Effector memory CD4-positive, alpha-beta T cell (primary cell): ENCODE measurements at places on chromosomes 12 and 14.

GRCh38 chr12:49697808-49698207 is 9.4 kb downstream of the FMNL3 start:
- no peak for DNase-seq
- peaks cover 13% of the 10 kb centered on the region for H3K4me1 ChIP-seq
- no peak overlapping the region for H3K27ac ChIP-seq
- no peaks in the 10 kb centered on the region for H3K27me3 ChIP-seq

GRCh38 chr12:12533238-12533829 is 29.3 kb downstream of the DUSP16 start:
- no peaks in the 10 kb centered on the region for H3K36me3 ChIP-seq
- H3K27ac ChIP-seq: peak overlapping the region; percentile 51
- no peak overlapping the region for H3K4me3 ChIP-seq

GRCh38 chr12:105428793-105429395 is 98.4 kb downstream of the C12orf75 start:
- no peak overlapping the region for H3K4me3 ChIP-seq
- no peak for DNase-seq
- no peaks in the 10 kb centered on the region for H3K27me3 ChIP-seq
- no peaks in the 10 kb centered on the region for H3K36me3 ChIP-seq

DNA sequence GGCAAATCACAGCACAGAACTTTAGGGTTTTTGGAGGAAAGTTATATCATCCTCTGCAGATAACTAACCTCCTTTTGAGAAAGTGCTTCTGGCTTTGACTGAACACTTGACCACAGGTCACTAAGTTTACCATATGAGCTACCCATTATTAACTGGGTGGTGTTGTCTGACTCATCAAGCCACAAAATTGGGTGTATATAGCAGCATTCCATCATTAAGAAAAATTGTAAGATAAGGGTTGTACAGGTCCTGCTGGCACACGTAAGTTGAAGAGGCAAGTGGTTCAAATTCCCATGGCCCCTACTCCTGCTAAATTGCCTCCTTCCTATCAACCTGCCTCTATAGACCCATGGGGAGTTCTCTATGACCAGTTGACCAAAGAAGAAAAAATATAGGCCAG is 39.5 kb downstream of the L2HGDH start:
- no peak overlapping the region for H3K4me3 ChIP-seq
- no peaks in the 10 kb centered on the region for H3K27me3 ChIP-seq
- no peak for DNase-seq
- H3K36me3 ChIP-seq: no peaks in the 10 kb centered on the region

DNA sequence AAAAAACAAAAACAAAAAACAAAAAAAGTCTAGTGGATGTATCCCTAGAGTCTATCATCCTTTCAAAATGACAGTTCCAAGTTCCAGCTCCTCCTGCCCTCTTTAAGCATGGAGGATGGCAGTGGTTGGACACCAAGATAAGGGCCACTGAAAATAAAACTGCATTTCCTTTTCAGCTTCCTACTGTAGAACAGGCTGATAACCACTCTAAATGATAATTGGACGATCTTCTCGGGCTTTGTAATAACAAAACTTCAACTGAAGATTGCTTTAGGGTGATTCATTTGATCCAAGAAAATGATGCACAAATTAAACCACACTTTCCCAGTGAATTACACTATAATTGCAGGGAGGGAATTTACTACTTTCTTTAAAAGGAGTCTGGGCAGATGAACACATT is 42.2 kb upstream of the CRACR2A start:
- no peak overlapping the region for H3K4me3 ChIP-seq
- H3K4me1 ChIP-seq: no peaks in the 10 kb centered on the region
- H3K27ac ChIP-seq: no peak overlapping the region
- no peaks in the 10 kb centered on the region for H3K27me3 ChIP-seq
- no peaks in the 10 kb centered on the region for H3K36me3 ChIP-seq

DNA sequence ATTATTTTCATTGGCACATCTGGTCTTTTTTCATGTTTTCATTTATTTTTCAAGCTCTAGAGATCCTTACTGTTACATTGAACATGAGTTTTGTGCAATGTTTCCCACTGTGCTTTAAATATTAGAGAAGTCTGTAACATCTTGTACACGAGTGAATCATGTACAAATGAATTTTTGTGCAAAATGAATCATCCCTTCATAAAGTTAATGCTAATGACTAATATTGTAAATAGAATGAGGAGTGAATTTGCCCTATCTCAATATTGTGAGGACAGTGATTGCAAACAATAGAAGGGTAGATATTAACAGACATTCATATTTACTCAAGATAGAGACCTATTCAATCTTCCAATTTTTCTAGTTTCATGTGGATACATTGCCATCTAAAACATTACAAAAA is 463.3 kb upstream of the FOXG1 start:
- H3K36me3 ChIP-seq: no peaks in the 10 kb centered on the region
- no peaks in the 10 kb centered on the region for H3K27me3 ChIP-seq
- no peak for DNase-seq
- no peak overlapping the region for H3K27ac ChIP-seq
- H3K4me3 ChIP-seq: no peak overlapping the region
- H3K4me1 ChIP-seq: no peaks in the 10 kb centered on the region

DNA sequence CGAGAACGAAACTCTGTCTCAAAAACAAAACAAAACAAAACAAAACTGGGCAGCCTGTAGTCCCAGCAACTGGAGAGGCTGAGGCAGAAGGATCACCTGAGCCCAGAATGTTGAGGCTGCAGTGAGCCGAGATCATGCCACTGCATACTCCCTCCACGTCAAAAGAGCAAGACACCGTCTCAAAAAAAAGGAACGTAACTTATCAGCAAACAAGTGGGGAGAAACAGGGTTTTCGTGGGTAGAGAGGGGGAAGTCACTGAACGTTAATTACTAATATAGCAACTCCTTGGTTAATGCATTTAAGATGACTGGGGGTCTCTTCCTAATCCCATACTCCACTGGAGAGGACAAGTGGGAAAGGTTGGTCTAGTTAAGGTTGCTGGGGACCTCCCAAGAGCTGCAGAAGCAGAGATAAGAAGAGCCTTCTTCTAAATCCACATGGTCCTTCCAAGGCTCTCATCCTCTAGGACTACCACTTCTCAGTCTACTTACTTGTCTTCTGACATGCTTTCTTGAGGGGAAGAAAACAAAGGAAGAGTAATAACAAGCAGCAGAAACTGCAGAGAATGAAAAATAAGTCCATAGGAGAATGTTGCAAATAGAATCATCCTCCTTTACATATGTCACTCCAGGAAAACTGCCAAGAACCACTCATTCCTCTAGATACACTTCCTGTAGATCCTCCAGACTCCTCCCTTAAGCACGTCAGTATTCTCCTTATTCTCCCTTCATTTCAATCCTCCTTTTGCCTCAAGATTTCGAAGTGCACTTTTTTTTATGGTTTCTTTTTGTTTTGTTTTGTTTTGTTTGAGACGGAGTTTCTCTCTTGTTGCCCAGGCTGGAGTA is 5.8 kb downstream of the NUMB start:
- H3K4me1 ChIP-seq: peaks cover 3% of the 10 kb centered on the region
- H3K27ac ChIP-seq: no peak overlapping the region
- no peak for DNase-seq
- H3K4me3 ChIP-seq: no peak overlapping the region
- no peaks in the 10 kb centered on the region for H3K36me3 ChIP-seq
- no peaks in the 10 kb centered on the region for H3K27me3 ChIP-seq

GRCh38 chr12:97556302-97556779 is 93.7 kb downstream of the RMST start:
- no peaks in the 10 kb centered on the region for H3K27me3 ChIP-seq
- DNase-seq: no peak
- H3K4me3 ChIP-seq: no peak overlapping the region
- no peaks in the 10 kb centered on the region for H3K36me3 ChIP-seq
- no peaks in the 10 kb centered on the region for H3K4me1 ChIP-seq

GRCh38 chr12:123599310-123599709 is 2.6 kb upstream of the DDX55 start:
- H3K4me3 ChIP-seq: no peak overlapping the region
- DNase-seq: no peak

DNA sequence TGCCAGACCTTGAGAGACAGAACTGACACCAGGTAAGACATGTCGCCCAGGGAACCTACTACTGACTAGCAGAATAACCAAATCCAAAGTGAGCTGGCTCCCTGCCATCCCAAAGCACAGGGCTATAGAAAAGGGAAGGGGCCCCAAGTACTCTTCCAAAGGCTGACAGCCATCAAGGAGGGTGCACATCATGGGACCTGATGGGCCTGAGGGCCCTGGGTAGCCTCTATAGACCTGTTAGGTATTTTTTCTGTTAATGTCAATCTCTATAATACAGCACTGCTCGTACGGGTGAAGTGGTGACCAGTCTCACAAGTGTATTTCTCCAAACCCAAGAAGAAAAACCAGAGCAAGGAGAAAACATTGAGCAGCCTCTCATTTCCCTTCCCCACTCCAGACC is 171.6 kb downstream of the ITPR2 start:
- H3K27me3 ChIP-seq: no peaks in the 10 kb centered on the region
- H3K4me1 ChIP-seq: no peaks in the 10 kb centered on the region
- peaks cover 31% of the 10 kb centered on the region for H3K36me3 ChIP-seq
- no peak for DNase-seq
- H3K4me3 ChIP-seq: no peak overlapping the region

- H3K27me3 ChIP-seq: no peaks in the 10 kb centered on the region
- H3K4me1 ChIP-seq: no peaks in the 10 kb centered on the region
- no peak within 1 kb of the TSS for H3K4me3 ChIP-seq
- H3K36me3 ChIP-seq: no peaks in the 10 kb centered on the region
- H3K27ac ChIP-seq: no peak within 1 kb of the TSS
Observed at GRCh38 chr12:52813885-52814709, at the start of gene KRT4. Gene KRT4 (minus strand): TSS chr12:52814116. CDS start chr12:52814058, 58 bp downstream.

- peaks cover 13% of the 10 kb centered on the region for H3K36me3 ChIP-seq
- no peak overlapping the region for H3K4me3 ChIP-seq
- H3K4me1 ChIP-seq: no peaks in the 10 kb centered on the region
- no peak overlapping the region for H3K27ac ChIP-seq
Observed at GRCh38 chr14:103705504-103706284, 9.6 kb downstream of the XRCC3 start.

GRCh38 chr12:67413577-67413976 is 144.4 kb downstream of the CAND1 start:
- H3K36me3 ChIP-seq: no peaks in the 10 kb centered on the region
- no peak for DNase-seq
- H3K27ac ChIP-seq: no peak overlapping the region
- no peaks in the 10 kb centered on the region for H3K27me3 ChIP-seq
- no peaks in the 10 kb centered on the region for H3K4me1 ChIP-seq
- no peak overlapping the region for H3K4me3 ChIP-seq

DNA sequence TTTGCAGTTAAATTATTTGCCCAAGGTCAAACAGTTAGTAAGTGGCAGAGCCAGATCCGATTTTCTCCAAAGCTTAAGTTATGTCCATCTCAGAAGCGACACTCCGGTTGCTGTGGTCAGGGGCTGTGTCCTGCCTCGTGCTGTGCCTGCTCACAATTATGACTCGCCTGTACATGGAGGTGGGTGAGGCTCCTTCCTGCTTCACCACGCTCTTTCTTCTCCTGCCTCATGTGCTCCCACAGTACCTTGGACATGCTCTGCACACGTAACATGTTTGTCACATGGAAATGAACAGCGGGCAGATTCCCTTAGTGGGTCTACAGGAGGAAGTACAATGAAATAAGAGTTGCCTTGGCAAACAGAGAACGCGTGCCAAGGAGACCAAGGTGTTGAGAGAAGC is 62.2 kb upstream of the CCND2 start:
- no peaks in the 10 kb centered on the region for H3K27me3 ChIP-seq
- H3K36me3 ChIP-seq: no peaks in the 10 kb centered on the region
- H3K4me3 ChIP-seq: no peak overlapping the region
- no peak overlapping the region for H3K27ac ChIP-seq
- DNase-seq: no peak

- DNase-seq: peak; percentile 44
- no peaks in the 10 kb centered on the region for H3K27me3 ChIP-seq
- H3K4me1 ChIP-seq: peaks cover 62% of the 10 kb centered on the region
- H3K4me3 ChIP-seq: no peak overlapping the region
- peaks cover 4% of the 10 kb centered on the region for H3K36me3 ChIP-seq
Observed at GRCh38 chr14:61444215-61444768, 122.9 kb downstream of the PRKCH start.
